NCI-H2081 (cell line): ENCODE measurements at places on chromosomes 4 and X.

GRCh38 chr4:11565213-11565612 lies 136.5 kb upstream of the HS3ST1 start:
- DNase-seq = no peak

- peak; percentile 60 for DNase-seq
These were observed at the start of gene SEPTIN6 for GRCh38 chrX:119693040-119693995. Gene SEPTIN6 (minus strand): TSS chrX:119693168. CDS start chrX:119693105, 63 bp downstream.

- DNase-seq = no peak
These were observed 210.4 kb downstream of the PTTG2 start for GRCh38 chr4:38170338-38171169.

DNA sequence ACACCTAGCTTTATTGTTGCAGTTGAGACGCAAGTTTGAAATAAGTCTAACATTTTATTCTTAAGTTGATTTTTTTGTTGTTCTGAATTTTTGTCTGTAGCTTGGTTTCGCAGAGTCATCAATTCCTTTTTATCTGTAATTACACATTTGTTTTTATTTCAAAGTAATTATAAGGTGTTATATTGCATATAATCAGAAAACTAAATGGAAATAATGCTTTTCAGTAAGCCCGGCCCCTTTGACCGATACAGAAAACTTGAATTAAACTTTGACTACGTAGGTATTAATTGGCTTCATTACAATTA lies 2.1 kb downstream of the KDM6A start:
- no peak for DNase-seq
